ENCODE measurements at places on chromosomes 12 and 14.

DNA sequence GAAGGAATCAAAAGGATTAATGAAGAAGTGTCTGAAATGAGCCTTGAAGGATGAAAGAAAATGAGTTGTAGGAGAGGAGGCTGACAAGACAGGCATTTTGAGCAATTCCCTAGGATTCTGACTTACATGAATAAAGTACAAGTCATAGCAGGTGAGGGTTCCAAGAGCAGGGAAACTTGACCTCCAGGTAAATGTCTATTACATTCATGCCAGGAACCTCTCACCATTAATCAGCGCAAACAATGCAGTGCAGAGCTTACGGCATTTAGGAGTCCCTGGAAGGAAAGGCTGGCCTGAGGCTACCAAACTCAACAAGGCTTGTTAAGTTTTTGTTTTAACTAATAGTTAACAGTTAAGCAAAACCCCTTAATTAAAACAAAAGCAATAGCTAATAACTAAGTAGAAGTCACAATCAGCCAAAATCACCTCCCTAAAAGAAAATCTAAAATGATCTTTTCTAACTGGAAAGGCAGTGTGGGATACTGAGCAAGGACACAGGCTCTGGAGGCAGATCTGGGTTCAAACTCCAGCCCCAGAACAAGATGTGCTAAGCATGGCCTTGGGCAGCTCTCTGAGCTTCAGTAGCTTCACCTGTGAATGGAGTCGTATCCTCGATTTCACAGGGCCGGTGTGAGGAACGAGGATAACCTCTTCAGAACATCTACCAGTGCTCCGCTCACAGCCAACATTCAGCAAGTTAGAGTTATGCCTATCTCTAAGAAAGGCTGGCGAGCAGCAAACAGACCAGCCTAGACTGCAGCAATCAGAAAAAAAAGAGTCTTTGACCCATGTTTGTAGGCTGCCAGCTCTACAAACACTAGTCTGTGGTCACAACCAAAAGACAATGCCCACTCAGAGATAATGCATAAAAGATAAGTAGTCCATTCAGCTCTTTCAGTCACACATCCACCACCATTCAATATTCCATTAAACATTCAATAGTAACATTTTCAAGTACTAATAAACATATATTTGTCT is 16.9 kb downstream of the PPTC7 start:
- DNase-seq = no peak

DNA sequence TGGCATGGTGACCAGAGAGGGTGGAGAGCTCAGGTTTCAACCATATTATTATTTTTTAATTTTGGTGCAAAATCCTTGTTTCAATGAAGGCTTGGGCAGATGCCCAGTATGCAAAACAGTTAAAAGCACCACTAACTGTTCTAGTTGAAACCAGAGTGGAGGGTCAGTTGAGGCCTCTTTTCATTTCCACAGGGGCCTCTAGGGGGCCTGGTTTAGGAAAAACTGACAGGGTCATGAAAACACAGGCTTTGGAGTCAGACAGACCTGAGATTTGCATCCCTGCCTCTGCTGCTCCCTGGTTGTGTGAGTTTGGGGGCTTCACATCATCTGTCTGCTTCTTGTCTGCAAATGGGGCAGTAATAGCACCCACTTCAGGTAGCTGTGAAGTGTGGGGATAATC is 3.3 kb upstream of the RPH3A start:
- no peak for DNase-seq

DNA sequence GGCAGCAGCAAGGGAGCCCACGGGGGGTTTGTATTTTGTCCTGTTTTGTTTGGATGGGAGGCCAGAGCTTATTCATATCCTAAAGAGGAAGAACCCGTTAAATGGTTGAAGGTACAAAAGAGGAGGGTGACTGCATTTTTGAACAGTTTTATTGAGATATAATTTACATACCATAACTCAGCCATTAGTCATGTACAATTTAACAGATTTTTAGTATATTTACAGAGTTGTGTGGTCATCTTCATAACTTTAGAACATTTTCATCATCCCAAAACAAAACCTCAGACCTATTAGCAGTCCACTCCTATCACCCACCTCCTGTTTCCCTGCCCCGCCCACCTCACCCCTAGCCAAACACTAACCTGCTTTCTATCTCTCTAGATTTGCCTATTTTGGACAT is 12.6 kb downstream of the NRDE2 start:
- DNase-seq = no peak

DNA sequence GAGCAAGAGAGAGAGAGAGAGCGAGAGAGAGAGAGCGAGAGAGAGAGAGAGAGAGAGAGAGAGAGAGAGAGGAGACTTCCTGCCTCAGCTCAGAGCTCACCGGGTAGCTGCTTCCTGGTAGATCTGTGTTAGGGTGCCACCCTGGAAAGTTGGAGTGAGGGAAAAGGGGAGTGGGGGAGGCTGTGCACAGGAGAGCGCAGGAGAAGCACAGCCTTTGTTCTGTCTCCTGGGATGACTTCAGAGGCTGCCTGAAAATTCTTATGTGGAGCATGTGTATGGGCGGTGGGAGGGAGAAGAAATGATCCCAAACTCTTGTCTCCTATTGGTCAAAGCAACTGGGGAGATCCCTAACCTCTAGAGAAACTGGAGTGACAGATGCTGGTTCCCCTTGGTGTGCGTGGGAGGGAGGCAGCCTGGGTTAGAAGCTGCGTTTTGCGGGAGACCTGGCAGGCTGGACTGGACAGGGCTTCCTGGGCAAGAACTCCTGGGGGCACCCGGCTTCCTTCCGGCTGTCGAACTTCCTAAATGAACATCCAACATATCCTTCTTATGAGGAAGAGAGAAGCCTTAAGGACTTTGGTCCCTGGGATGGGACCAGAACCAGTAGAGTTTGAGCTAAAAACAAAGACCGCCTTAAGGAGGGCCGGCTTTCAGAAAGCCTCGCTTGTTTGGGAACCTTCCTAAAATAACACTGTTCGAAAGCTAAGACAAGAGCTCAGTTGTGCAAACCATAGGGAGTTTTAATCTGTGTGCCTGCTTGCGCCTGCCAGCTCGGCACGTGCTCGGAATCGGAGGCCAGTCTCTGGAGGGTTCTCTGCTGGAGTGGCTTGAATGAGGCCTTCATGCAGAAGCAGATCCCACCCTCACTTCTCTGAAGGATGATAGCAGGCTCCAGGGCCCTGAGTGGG is 30.4 kb upstream of the BEGAIN start:
- DNase-seq = no peak

- DNase-seq = no peak
Observed at GRCh38 chr14:51430633-51431032, 190.6 kb downstream of the TMX1 start.

DNA sequence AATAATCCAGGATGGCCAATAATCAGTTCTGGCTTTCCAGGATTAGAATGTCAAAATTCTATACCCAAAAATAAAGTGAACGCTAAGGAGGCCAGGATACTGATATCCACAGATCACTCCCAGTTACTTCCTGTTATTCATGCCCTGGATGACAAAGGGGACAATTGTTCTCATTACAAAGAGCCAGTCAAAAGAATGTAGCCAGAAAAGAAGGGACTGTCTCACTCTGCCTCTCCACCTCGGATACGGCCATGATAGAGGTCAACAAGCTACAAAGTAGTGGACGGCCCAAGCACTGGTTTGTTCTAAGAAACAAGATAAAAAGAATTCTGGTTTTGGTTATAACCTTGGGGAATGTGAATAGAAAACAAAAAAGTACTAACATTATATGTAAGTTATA is 116.1 kb upstream of the ATF7IP start:
- no peak for DNase-seq

- no peak for DNase-seq
Observed at GRCh38 chr12:117279606-117280005, 81.8 kb downstream of the NOS1 start.

- DNase-seq = no peak
Observed at GRCh38 chr14:98958048-98958631, 313.9 kb downstream of the BCL11B start.
